NT2/D1 (cell line): ENCODE measurements at places on chromosomes 5 and 9.
A peak's percentile ranks its signal among the peaks of the same experiment; 100 is the strongest.

DNA sequence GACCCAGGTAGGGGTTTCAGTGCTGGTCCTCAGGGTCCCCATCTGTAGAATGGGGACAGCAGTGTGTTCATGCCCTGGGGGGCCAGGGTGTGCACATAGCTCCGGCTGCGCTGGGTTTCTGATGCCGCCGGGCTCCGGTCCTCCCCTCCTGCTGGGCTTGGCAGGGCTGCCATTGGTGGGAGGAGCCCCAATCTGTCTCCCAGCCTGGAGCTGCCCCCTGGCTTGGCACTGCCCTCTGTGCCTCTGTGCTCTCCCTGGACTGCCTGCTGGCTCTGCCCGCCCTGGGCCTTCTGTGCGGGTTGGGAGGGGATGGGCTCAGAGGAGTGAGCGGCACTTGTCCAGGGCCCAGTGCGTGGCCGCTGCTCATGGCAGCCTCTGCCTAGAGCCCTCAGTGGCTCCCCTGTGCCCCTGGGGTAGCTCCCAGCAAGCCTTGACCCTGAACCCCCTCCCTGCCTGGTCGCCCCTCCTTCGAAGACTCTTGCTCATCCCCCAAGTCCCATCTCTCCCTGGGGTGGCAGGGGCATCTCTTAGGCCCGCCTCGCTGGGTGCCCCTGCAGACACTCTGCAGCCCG, 35.7 kb downstream of the RXRA start:
- DNase-seq, result no peak

DNA sequence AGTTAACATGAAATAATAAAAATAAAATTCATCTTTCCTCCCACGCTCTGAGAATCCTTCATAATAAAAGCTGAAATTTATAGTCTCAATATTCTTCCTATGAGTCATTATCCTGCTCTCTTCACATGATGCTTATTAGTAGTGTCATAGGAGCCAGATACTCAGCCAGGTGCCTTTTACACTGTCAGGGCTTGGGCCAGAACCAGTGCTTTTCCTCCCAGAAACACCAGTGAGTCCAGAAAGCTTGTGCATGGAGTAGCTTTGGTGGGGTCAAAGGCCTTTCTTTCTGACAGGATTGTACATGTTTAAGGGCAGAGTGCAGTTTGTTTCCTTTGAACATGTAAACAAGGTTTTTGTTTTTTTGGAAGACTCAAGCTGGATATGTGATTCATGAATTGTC, 6.8 kb downstream of the LSM11 start:
- DNase-seq, result no peak

DNA sequence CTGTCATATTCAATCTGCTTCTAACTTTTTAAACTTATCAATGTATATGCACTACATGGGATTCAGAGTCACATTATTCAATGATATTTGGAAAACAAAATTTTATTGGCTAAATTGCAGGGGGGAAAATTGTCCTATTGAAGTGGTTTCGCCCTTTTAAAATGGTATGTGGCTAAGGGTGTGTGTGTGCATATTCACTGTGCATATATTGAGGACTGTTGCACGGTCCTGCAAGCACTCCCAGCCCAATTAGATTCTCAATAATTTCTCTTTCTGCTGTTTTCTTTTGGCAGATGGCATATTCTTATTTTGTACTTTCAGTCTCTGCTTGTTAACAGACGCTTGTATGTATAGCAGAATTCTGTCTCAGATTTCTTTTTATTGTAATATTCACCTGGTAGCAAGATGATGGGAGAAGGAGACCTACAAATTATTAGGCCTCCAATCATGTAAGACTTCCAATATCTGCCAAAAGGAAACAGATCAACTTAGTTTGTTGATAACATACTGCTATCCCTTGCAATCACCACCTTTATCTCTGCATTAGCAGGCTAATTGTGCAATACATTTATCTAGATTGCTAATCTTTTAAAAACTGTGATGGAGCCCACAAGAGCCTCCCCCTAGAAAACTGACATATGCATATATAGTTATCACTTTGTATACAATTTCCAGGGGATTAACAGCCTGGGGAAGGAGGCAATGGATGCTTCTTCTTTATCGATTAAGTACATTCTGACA, 411.5 kb downstream of the PLK2 start:
- DNase-seq, result no peak

DNA sequence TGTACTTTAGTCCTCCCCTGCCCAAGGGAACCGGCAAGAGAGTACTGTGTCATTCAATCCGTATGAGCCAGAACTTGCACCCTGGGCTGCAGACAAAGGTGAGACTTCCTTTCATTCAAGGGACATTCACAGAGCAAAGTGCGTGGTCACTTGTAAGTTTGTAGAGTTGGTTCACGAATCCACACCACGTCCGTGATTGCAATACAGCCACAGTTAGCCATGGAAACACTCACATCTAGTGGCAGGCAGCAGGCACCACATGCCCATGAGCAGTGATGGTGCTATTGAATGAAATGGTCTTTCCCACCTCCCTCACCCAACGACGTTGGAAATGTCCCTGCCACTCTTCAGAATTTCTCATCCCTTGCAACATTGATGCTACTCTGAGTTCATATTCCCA, 72.6 kb downstream of the SYK start:
- no peak for DNase-seq

DNA sequence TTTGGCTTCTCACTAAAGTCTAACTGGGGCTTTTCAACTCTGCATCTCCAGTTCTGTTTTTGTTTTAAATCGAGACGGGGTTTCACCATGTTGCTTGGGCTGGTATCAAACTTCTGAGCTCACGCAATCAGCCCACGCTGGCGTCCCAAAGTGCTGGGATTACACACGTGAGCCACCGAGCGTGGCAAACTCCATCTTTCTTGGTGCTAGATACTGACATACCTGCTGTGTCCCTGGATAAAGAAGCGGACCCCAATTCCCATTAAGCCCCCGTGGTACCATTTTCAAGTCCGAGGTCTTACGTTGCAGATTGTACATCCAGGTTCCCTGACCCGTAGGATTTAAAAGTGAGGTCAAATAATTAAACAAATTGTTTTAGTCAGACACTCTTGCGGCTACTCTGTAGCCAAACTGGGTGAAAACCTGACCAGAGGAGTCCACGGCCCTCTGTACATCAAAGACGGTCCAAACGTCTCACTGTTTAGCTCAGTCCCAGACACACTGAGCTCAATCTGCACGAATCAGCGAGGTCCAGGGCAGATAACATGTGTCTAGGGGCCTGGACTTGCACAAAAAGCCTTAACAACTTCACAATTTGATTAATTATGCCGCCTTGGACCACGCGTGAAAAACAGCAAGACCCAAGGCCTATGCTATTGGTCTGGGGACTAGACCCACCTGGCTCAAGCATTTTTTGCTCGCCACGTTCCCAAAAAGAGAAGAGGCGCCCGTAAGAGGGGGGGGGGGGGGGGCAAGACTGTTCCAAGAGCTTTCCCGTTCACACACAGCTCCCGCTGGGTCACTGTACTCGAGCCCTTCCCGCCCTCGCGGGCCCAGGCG, 727 bp upstream of the DNAJA1 start:
- DNase-seq, result no peak

DNA sequence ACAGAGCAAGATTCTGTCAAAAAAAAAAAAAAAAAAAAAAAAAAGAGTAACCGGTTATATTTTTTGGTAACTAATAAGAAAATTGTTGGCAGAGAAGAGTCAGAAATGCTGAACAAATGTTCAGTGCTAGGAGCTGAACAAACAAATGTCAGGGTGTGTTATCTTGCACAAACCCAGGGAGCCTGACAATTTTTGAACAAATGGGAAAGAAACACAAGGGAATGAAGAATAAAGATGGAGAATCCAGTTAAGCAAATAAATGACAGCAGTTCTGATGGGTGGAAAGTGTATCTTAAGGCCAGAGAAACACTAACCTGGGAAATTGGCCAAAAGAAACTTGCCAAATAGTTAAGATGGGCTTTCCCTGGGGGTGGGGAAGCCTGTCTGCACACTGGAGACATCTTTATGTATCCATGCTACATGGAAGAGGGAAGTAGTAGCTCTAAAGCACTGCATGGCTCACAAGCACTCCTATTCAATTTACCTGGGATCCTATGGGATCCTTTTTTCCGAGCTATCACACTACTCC, 23.7 kb downstream of the KLHL3 start:
- DNase-seq, result no peak

GRCh38 chr5:109900911-109901627, 211.3 kb downstream of the MAN2A1 start:
- no peak for DNase-seq

DNA sequence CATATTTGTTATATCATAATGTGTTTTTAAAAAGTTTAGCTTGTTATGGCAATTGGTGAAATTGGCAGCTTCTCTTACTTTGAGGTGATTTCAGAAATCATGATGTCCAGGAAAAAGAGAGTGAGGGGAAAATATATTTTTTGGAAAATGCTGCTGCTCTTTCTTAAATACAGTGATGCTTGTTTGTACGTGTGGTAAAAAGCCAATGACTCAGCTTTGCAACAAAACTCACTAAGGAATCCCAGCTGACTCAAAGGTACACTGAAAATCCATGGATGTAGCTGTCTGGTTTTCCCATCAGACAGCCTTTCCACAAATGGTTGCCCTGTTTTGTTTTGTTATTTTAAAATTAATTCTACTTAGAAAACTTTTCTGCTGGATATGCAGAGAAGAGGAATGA, 306.4 kb upstream of the PAPPA start:
- no peak for DNase-seq

DNA sequence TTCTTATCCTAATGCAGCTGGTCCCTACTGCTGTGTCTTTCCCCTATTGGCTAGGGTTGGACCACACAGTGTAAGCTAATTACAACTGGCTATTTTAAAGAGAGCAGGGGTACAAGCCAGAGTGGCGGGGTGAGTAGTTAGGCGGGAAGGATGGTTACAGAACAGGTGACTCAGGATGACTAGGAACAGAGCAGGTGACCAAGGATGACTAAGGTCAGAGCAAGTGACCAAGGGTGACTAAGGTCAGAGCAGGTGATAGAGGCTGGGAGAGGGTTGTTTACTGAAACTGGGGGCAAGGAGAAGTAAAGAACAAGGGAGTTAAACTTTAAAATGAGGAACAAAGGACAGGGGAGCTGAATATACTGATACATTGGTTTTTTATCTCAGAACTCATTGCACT, 125.4 kb downstream of the PTTG1 start:
- no peak for DNase-seq

DNA sequence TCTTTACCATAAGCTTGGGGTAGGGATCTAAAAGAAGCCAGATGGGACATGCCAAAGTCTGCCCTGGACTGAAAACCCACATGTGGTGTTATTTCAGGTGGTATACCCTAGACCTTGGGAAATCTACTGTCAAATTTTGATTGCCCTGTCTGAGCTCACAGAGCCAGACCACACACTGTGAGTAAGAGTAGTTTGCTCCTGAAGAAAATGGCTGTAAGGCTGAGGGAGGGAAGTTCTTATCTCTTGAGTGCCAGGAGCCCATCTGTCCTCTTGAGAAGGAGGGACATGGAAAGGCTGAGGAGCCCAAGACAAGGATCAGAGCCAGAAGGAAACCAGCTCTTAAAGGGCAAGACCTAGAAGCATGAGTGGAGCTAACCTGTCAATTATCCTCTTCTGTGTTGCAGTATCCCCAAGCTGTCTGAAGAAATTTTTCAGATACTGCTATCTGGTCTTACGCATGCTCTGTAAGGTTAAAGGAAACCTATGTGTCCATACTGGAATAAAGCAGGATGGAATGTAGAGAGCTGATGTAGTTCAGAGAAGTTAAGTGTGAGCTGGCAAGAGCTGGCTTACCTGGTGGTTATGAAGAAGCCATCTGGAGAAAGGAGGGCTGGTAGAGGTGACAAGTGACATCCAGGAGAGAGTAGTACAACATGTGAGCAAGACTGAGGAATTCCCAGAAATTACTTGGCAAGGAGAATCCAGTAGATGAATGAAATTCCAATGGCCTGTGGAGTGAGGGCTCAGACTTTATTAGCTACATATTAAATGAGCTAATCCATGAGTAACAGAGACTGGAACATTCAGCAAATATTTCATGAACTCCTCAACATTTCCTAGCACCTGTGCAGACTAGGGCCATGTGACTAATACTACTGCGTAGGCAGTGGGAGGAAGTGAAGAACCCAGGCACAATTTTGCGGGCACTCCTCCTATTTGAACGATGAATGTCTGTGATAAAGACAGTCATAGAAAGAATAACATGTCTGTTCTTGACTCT, 389.1 kb upstream of the KIF2A start:
- no peak for DNase-seq

- no peak for DNase-seq
Observed at GRCh38 chr5:178202541-178202940, 1.8 kb upstream of the HNRNPAB start.

DNA sequence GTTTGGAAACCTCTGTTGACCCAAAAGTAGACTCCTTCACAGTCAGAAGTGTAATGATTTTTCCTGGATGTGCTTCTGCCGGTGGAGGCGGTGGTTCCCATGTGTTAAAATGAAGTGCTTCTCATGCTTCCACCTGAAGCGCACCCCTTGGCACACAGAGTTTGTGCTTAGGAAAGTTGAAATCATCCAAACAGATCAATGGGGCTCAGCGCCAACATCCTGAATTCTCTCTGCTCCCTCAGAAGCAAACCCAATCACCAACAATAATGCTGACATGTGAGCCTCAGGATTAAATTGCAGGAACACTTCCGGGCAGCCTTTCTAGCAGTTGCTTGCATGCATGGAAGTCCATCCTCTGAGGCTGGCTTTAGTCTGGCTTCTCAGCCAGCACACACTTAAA, 71.0 kb downstream of the MED10 start:
- DNase-seq, result no peak

- DNase-seq, result no peak
Observed at GRCh38 chr9:99677281-99677680, 144.4 kb upstream of the NR4A3 start.

- peak; percentile 63 for DNase-seq
Observed at GRCh38 chr5:173670130-173670651, 53.7 kb upstream of the BOD1 start.

DNA sequence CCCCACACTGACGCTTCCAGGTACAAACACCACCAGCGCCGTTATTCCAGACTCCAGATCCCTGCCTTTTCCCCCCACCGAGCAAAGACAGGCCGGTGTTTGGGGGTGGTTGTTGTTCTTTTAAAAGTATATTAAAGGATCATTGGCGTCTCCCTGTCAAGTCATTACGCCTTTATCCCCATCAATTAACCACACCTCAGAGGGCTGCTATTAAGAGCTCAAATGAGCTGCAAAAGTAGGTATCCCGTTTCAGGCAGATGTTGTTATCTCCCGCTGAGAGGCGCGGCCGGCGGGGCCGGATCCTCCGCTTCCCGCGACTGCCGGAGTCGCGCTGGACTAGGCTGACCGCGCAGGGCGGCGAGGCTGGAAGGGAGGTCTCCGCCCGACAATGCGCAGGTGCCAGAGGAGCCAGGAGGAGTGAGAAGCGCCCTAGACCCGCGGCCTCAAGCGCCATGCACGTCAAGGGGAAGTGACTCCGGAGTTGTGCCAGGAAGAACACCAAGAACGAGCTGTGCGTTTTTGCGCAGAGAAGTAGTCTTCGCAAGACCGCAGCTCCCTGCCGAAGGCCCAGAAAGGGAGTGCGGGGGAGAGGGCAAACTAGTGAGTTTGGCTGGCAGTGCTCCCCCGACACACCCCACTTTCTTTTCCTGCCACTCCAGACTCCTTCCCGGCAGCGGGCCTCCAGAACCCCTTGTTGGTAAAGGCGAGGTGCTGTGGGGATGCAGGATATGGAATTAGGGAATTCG, 8.2 kb downstream of the NR2F1-AS1 start:
- DNase-seq, result no peak
